Epithelial cell of esophagus (primary cell): ENCODE measurements at places on chromosomes 3 and 15.

DNA sequence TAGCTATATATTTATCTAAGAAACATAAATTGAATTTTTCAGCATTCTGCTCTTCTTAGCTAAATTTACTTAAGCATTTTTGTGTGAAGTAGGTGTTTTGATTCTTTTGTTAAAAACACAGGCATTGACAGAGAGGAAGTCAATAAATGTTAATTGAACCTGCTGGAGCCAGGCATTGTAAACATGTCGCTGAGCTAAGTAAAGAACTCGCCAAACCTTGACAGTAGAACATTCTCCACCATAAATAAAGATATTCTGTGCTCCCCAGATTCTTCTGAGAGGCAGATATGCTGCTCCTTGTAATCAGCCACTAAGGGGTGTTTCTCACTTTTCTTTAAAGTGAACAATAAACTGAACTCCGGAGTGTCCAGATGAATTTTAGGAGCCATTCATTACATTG is 38.4 kb downstream of the SYNM start:
- no peak for DNase-seq

DNA sequence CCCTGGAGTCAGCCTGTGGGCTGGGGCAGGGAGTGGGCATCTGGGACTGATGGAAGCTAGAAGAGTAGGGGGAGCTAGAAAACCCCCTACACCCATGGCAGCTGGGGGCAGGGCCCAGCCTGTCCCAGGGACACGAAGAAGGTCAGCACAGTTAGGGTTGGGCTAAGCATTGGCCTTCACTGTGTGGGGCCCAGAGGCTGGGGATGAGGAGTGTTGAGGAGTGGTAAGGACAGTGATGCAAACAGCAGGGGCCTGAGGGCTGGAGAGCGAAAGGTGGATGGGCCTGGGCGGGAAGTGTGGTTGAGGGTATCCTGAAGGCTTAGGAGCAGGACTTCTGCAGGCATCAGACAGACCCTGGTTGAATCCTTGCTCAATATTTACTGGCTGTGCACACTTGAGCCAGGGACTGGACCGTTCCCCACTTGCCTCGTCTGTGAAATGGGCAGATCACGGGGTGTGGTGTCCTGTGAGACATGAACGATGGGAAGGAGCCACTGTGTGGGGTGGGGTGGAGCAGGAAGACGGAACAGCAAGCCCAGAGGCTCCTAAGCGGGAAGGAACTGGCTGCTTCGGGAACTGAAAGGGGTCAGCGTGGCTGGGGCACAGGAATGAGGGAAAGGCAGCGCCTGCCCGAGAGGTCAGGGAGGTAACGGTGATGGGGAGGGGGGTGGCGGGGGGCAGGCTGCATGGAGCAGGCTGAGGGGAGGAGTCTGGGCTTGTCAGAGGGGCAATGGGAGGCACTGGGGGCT is 7.3 kb downstream of the PRKCD start:
- DNase-seq, result no peak

DNA sequence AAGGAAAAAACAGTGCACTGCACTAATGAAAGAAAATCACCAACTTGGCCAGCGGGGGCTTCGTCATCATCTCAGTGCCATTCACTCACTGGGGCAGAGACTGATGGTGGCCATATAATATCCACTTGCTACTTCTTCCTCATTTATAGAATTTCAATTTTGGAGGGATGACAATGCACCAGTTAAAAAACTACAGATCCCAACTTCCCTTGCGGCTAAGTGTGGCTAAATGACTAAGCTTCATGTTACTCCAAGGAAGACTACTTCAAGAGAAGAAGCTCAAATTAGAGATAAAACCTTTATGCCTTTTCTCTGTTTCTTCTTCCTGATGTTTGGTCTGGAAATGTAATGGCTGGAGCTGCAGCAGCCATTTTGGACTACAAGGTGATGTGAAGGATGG is 38.8 kb downstream of the NGLY1 start:
- no peak for DNase-seq

DNA sequence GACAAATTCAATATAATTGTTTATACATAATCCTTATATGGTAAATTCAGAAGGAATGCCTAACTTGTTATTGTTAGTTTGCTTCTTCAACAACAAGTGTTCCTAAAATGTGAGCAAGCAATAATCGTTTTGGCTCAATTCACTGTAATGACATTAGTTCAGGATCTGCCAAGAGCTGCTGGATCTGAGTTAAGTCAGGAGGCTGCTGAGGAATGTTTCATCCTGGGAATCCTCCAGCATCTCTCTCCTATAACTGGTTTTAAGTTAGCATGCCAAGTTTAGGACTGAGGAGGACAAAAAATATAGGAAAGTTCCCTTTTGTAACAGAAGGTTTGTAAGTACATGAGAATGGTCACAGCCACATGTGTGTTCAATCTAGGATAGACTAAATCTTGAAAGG is 4.9 kb upstream of the GTF2A2 start:
- no peak for DNase-seq

DNA sequence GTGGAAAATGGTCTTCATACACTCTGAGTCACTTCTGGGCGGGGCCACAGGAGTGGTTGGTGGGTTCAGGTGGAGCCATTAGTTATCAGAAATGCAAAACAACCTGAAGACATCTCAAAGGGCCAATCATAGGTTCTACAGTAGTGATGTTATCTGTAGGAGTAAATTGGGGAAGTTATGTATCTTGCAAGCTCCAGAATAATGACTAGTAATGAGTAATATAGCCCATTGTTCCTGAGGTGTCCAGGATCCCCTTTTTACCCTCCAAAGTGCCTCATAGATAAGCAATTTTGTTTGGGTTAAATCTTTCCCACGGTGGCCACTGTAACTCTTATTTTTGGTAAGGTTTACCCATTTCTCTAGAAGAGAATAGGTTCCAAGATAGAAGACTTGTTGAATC is 91.7 kb downstream of the PIK3R4 start:
- DNase-seq, result no peak

DNA sequence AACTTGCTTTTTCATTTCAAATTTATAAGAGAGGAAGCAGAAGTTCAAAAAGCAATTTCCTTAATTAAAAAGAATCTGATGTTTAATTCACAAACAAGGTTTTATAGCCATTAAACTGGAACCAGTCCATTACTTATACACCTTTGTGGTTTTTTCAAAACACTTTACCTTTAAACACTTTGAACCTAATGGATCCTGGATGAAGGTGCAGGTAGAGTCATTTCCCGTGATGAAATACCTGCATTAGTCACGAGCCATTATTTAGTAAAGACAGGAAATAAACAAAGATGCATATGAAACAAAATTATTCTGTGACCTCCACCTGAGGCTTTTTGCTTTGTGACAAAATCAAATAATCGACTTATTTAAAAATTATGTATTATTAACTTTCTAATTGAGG is 341.7 kb upstream of the UBE2E2 start:
- DNase-seq, result peak; percentile 86

DNA sequence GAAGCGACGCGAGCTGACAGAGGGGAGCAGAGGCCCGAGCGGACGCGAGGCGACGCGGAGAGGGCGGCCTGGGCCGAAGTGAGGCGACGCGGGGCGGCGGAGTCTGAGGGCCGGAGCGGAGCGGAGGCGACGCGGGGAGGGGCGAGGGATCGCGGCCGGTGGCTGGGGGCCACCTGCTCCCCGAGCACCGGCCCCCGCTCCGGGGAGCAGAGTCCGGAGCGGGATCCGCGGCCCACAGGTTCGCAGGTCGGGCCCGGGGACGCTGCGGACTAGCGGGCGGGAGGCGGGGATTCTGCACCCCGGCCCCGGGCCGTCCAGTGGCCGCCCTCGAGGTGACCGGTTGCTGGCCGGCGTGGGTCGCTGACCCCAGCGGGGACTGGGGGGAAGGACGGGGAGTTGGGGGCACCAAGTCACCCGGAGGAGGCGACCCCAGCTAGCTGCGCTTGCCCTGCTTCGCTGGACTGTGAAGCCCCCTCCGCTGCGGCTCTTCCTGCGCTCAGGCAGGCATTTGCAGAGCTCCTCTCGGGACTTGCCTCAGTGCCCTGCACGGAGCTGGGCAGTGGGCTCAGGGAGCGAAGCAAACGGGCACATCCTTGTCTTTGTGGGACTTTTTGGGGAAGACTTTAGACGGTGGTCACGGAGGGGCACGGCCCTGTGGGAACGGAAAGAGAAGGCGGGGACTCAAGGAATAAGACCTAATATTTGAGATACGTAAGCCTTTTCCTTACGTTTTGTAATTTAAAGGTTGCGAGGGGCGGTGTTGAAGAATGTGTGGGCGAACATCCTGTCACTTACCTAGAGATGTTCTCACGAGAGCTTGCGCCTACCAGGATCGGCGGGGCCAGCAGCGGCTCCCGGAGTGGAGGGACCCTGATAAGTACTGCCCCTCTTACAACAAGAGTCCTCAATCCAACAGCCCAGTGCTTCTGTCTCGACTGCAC is 566 bp downstream of the HMCES start:
- DNase-seq, result peak; percentile 72

DNA sequence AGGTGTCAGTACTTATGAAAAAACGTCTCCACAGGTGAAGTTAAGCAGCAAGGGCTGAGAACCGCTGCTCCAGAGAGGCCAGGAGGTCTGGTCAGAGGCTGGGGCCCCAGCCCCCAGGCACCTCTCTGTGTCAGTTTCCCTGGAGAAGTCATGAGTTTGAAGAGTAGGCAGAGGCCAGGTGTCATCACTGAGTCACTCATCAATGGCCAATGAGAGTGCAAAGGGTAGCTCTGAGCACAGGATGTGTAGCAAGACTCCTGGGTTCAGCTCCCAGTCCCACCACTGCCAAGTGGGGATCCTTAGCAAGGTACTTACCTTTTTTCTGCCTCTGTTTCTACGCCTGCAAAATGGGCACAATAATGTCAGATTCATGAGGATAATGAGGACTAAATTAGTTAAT is 47.9 kb downstream of the CORO2B start:
- DNase-seq, result peak; percentile 56

GRCh38 chr3:121895736-121896135 is 1.5 kb downstream of the SLC15A2 start:
- DNase-seq, result no peak

- DNase-seq, result no peak
Measured at GRCh38 chr3:159520638-159521037, 468.0 kb upstream of the IL12A start.

DNA sequence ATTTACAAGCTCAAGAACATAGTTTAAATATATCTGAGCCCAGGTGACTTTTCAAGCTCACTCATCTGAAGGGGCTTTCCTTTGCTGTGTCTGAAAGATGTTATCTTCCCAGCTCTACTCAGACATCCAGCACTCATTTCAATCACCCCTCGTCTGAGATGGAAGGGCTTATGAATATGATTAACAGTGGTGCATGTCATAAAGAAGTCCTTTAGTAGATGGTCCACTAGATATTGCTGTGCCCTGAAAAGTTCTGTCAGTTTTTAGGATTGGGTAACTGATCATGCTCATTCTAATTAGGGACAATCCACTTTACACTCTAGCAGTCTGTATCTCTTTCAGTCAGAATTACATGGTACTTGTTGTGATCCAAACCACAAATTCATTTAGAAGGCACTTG is 28.3 kb downstream of the RETNLB start:
- no peak for DNase-seq

DNA sequence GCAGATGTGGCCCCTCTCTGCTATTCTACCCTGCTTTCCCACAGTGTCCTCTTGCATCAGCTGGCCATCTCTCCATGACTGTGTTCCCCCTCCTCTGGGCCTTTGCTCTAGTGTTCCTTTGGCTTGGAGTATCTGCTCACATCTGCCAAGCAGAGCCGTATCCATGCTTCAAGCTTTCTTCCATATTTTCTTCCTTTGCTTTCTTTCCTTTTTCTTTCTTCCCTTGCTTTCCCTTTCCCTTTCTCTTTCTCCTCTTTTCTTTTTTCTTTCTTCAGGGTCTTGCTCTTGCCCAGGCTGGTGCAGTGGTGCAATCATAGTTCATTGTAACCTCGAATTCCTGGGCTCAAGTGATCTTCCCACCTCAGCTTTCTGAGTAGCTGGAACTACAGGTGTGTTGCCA is 12.6 kb downstream of the KLHL18 start:
- no peak for DNase-seq

GRCh38 chr3:43503067-43503728 is 118.6 kb downstream of the ANO10 start:
- peak; percentile 36 for DNase-seq

DNA sequence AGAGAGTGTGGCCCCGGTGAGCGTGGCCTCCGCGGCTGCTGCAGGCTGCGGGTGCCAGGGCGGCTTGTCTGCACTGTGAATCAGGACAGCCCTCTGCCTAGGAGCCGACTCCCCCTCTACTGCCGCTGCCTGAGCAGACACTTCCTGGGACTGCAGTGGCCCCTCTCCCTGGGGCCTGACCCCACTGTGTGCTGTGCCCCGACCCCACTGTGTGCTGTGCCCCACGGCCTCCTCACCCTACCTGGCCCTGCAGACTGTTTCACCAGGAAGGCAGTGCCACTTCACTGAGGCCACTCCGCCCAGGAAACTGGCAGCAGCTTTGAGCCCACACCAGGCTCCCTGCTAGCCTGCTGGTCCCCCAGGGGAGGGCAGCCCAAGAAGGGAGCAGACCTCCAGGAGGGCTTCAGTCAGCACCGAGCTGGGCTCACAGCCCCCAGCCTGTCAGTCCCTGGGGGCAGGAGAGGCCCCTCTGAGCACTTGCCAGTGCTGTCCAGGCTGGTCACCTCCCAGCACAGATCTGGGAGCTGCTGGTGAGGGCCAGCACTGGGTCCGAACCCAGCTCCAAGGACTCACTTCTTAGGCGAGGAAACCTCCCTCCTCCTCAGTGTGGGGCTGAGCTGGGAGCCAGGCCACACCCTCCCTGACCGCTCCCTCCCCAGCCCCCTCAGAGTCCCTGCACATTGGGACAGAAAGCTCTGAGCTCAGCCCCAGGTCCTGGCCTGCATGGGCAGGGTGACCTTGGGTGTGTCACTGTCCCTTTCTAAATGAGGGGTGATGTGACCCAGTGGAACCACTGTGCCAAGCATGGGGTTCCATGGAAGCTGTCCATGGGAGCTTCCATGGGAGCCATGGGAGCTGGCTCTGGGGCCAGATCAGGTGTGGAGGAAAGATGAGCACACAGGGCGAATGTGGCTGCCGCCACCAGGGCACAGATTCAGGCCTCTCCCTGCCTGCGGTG is 56.8 kb downstream of the DNAJB8 start:
- DNase-seq, result no peak

DNA sequence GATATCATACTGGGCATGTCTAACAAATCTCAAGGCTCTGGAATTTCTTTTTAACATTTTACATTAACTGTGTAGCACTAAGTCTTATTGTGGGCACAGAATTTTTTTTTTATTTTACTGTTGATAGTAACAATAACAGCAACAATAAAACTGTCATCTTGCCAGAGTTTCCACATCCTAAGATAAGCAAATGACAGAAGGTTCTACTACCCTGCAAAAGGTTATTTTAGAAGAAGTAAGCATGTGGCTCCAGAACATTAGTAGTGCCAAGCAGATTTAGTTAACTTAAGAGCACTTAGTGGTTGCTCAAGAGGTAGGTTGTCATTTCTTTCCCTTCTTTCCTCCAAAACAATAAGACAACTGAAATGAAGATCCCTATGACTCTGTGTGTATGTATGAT is 743.0 kb upstream of the CBLB start:
- no peak for DNase-seq

DNA sequence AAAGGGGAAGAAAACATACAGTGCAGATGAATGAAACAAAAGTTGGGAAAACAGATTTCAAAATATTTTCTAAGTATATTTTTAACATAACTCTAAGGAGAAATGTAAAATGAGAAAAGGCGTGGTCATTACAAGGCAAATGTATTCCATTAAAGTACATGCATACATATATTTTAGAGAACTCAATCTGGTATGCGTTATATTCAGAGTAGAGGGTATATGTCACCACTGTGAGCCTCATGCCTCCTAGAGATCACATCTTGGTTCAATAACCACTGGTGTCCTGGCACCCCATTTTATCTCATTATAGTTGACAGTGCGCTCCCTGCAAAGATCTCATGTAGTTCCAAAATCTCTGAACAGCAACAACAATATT is 77.5 kb downstream of the SMARCC1 start:
- DNase-seq, result no peak

- DNase-seq, result peak; percentile 56
Measured at GRCh38 chr15:25850154-25851111, 12.7 kb downstream of the ATP10A start.
